ENCODE measurements at places on chromosomes 3 and 15.

GRCh38 chr3:105579439-105579838 lies 212.7 kb downstream of the ALCAM start:
- DNase-seq: peak; percentile 36

DNA sequence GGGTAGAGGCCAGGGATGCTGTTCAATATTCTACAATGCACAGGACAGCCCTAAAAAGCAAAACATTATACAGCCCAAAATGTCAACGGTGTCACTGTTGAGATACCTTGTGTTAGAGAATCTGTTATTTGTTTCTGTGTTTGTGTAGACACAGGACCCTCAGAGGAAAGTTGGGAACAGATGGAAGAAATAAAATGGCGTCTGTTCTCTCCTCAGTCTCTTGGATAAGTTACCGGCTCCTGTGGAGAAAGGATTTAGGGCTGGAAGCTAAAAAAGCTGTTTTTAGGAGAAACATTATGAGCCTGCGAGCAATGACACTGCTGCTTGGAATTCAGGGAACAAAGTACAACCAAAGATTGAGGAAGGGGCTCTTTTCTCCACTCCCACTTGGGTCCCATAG lies 688.6 kb upstream of the ZNF385D start:
- DNase-seq: no peak

DNA sequence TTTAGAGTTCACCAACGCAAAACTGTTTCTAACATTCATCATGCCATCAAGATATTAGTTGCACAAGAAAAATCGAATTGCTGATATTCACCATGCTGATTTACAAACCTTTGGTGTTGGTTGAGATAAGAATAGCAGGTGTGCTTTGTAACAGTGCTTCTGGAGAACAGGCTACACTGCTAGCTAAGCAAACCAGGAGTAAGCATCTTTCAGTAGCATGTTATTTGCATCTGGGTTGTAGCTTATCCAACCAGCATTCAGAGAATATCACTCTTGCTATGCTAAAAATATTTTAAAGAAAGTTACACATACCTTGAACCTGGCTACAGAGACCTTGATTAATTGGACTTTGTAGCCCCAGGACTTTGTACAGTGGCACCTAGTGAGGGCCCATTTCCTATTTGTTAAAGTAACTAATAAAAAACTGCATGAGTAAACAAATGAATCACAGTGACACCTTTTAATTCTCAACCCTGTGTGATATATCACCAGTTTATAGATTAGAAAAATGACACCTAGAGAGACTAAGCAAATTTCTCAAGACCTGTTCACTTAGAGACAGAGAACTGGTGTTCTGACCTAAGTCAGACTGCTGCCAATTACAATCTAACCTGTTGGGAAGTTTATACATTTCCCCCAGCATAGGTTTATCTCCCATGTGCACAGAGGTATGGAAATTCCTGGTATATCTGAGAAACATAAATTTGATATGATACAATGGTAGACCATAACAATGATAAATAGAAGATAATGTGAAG lies 435.5 kb upstream of the TGFBR2 start:
- no peak for DNase-seq

DNA sequence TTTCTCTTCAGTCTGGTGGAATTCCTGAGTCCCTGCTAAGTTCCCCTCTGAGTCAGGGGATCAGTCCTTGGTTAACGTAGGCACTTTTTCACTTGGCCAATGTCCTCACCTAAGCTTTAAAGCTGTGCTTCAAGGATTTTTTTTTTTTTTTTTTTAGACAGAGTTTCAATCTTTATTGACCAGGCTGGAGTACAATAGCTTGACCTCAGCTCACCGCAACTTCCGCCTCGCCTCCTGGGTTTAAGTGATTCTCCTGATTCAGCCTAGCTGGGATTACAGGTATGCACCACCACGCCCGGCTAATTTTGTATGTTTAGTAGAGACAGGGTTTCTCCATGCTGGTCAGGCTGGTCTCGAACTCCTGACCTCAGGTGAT lies 220.3 kb downstream of the STT3B start:
- DNase-seq: no peak

All from fibroblast of skin of right biceps (primary cell).